Calu3 (cell line): ENCODE measurements at places on chromosomes 3 and 15. TPM values are rescaled to one million over a fixed set of nuclear protein-coding genes. Genes with fewer than 3 reads are reported as not detected.

DNA sequence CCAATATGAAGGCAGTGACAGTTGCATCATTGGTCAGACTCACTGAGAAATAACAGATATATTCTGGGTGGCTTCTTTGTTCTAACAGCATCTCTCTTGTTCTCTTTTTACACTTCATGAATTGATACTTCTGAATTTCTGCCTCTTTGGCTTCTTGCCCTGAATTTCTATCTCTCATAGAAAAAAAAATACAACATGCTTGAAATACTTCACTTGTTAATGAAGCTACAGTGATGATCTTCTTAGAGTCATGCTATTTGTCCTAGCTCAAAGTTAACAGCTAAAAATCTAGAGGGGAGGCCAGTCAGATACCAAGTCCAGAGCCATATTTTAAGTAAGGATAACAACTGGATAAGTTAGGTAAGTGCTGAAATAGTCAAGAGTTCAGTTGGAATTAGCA is 597.2 kb upstream of the AGTR1 start:
- DNase-seq: no peak

DNA sequence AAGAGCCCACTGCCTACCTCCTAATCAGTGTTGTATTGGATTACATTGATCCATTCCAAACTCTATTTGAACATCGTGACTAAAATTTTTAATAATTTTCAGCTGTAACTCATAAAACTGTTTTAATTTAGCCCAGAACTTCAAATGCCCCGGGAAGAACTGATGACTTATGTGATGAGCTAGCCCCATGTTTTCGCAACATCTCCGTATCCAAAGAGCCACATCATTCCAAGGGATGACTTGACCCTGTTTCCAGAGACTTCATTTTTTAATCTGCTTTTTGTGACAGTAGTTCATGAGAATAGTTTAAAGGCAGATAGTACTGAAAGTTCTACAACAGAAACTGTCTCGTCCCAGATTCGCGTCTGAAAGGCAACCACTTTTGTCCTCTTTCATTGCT is 97.4 kb downstream of the STAC start:
- DNase-seq: no peak

- no peak for DNase-seq
Measured at GRCh38 chr15:66937588-66937987, 127.8 kb upstream of the SMAD3 start.

Gene LYSMD2
- 14.3 TPM in 2 replicates for total RNA-seq

Gene CLDN16
- total RNA-seq: 2.9 and 4.8 TPM in 2 replicates
